ENCODE measurements at places on chromosomes 4 and X.
A peak's percentile ranks its signal among the peaks of the same experiment; 100 is the strongest.

GRCh38 chr4:82905205-82905604, 4.7 kb downstream of the THAP9 start:
- DNase-seq, result no peak

- DNase-seq, result no peak
Measured at GRCh38 chr4:95532305-95532704, 16.5 kb downstream of the UNC5C start.

- no peak for DNase-seq
Measured at GRCh38 chrX:44228621-44229020, 114.9 kb downstream of the EFHC2 start.

DNA sequence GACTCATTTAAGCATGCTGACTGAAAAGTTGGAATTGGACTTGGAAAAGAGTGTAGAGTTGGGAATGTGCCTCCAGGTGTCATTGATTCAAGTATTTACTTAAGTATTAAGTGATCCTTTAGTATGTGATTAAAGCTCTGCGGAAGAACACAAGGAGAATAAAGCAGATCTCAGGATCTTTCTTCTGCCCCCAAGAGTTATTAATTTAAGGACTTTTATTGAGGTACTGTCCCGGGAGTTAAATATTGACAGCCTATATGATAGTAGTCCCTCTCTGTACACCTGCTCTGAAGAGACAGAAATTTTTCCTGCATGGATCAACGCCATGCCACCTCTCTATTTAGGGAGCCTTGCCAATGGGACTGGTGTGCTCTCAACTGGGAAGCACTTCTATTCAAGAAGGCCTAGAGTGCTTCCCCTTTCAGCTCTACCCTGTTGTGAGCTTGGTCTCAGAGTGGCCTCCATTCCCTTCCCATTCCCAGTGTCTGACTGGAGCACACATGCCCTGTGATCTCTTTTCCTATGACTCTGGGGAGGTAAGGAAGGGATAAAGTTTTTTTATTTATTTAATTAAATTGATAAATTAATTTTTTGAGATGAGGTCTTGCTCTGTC, 75.9 kb downstream of the SHISA3 start:
- DNase-seq, result no peak

DNA sequence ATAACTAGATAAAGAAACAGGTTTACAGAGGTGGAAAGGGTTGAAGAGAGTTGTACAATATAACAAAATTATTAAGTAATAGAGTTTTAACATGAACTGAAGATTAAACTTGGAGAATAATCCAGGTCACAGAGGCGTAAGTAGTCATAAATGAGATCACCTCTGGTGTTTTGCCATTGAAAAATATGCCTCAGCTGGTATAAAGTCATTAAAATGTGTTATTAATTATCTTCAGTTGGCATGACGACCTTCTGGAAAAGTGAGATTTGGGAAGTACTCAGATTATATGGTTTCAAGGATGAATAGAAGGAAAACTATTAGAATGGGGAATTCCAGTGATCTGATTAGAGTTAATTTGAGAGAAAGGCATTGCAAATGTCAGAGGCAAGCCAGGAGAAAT, 237.5 kb upstream of the ANXA10 start:
- no peak for DNase-seq

DNA sequence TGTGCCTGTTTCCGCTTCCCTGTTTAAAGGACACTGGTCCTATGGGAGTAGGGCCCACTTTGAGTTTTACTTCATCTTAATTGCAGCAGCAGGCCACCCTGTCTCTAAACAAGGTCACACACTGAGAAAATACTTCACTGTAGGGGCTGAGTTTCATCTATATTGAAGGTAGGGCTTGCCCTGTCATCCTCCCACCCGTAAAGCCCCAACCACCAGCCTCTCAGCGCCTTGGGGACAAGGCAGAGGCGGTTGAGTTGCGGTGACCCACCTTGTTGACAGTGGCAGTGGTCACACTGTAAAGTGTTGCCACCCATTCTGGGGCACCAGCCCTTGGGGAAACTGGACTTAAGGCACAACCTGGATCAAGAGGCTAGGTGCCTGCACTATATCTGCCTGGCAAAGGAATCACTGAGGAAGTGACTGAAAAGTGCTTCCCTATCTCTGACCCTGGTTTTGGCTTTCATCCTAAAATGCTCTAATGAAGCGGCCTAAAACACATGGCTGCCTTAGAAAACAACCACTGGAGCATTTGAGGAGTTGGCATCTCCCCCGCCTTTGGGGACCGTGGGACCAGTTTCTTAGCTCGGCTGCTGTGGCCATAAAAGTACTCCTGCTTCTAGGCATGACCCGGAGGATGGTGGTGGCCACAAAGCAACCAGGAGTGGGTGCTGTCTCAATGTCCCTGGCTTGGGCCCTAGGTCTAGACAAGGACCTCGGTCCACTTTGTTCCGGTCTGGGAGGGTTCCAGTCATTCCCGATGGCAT, 7.8 kb upstream of the WDR1 start:
- no peak for DNase-seq

GRCh38 chrX:136147315-136147901, at the start of gene FHL1:
Gene FHL1, plus strand, starts transcription at chrX:136147533.
- DNase-seq, result peak; percentile 85

- DNase-seq, result no peak
Measured at GRCh38 chrX:95953564-95953963, 731.1 kb upstream of the DIAPH2 start.

DNA sequence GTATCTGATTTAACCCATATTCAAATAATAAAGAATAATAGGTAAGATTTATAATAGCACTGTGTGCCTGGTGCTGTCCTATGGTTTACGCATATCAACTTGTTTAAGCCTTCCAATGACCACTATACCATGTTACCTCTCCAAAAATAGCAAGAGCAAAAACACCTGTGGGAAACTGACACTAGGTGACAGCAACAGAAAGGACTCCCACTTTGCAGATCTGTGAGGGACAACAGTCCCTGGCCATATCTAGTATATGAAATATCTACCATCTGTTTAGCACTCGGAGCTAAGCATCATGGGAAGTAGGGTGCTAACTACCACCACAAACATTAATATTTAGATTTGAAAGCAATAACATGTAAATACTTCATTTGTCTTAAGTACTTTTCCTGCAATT, 55.7 kb upstream of the TXK start:
- no peak for DNase-seq

DNA sequence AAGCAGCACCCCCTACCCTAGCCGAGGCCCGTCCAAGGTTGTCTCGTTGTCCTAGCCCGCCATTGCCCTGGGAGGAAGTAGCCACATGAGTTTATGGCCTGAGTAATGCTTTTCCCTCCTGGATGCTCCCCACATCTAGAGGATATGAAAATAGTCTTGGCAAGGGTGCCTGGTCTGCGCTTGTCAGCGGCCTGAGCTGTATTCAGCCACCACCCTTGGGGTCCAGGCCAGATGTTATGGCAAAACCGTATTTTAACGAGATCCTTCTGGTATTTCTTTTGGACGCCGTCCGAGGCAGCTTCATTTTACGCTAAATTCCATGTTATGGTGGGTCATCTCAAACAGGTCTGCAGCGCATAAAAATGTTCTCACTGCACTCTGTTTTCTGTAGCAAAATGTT, 89.3 kb downstream of the GPR143 start:
- DNase-seq, result no peak

- DNase-seq, result no peak
Measured at GRCh38 chrX:47240619-47241018, 7.8 kb downstream of the USP11 start.

DNA sequence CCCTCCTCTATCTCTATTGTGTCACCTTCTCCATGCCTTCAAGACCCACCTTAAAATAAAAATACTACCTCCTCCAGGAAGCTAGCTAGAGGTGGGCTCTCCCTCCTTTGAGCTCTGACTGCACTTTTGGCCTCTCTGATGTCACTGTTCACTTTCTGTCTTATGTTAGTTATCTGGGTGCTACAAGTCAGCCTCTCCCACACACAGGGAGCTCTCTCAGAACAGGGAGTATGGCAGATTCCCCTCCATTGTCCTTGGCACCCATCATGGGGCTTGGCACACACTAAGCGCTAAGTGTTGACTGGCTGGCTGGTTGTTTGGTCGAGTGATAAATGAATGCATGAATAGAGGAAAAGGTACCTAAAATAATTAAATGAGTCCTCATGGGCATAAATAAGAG, 21.2 kb upstream of the KDM5C start:
- no peak for DNase-seq

DNA sequence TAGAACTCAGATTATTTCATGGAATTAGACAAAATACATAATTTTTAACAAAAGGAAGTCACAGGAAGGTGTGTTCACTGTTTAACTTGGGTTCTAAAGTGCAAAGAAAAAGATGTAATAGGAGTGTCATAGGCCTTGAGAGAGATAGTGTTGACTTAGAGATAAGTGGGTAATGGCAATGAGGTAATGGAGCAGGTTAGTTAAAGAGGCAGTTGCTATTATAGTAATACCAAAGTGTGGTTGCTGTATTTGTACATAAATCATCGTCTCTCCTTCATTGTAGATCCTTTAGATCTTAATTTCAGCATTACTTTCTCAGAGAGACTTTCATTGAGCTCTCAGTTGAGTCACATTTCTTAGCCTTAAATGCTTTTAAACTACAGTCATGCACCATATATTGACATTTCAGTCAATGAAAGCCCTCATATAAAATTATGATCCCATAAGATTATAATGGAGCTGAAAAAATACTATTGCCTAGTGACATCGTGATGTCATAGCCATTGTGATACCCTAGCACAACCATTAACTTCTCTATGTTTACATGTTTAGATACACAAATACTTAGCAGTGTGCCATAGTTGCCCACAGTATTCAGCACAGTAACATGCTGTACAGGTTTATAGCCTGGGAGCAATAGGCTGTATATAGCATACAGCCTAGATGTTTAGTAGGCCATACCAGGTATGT, 245.4 kb downstream of the ADGRL3 start:
- DNase-seq, result no peak

DNA sequence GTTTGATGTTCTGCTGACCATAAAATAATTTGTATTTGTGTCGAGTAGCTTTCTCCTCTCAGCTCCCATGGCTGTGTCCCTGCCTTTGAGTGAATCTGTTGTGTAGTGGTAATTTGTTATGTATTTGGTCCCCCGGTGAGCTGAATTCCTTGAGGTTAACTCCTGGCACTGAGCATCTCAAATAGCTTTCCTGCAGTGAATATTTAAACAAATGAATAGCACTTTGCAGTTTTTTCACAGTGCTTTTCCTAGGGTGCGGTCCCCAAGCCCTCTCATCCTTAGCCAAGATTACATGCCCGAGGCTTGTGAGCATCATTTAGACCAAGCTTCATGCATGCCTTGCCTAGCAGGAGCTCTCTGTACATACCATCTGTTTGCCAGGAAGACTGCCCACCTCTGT, 74.2 kb downstream of the CLDN34 start:
- DNase-seq, result peak; percentile 7

GRCh38 chr4:53055716-53056403, 193.7 kb downstream of the RASL11B start:
- DNase-seq, result no peak

GRCh38 chrX:129626026-129626425, 28.7 kb downstream of the APLN start:
- DNase-seq, result no peak

DNA sequence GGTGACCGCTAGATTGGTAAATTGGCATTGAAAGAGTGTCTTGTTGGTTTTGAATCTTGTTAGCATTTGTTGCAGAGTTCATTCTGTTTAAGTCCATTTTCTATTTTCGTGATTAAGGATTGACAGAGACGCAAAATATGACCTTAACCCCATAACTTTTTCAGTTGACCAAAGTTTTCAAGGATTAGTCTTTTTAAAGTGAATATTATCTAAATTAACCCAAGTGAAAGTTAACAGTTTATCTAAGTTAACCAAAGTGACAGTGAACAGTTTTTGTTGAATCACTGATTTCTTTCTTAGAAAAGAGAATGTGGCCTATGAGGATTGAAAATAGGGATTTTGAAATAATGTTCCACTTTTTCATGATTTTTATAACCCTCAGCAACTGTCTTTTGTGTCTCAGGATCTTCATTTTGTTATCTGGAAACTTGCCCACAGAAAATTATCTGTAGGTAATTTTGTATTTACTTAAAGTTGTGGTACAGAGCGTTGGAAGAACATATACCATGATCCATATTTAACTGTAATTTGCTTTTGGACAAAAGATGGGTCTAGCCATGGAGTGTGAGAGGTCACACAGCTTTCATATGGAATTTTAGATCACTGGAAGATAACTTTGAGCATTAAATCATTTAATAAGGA, 3.3 kb downstream of the CPEB2 start:
- no peak for DNase-seq

- DNase-seq, result peak; percentile 91
Measured at GRCh38 chr4:120156120-120156718, 89.6 kb upstream of the MAD2L1 start.

GRCh38 chr4:30920043-30920442, 199.9 kb downstream of the PCDH7 start:
- DNase-seq, result no peak

DNA sequence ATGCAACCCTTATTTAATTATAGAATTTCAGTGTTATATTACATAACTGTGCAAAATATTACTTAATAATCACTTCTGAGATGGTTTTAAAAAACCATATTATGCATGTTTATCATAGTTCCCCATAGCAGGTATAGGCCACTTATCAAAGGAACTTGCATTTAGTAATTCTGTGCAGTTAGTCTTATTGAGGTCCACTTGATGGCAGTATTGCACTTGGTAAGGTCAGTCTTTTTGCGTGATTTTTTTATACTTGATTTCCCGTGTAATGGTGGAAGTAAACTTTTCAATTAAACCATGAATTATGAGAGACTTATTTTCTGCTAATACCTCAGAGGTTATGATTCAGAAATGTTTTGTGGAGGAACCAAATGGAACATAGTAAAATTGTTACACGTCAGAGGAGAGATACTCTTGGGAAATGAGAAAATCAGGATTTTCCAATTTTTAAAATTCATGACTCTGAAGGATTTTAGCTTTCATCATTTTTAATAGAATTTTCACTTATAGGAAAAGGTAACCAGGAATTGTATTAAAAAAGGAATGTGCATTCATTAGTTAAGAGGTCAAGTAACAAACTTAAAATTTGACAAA, 230.0 kb downstream of the CCSER1 start:
- DNase-seq, result peak; percentile 71

- DNase-seq, result no peak
Measured at GRCh38 chr4:75514949-75515612, 808 bp downstream of the THAP6 start.

DNA sequence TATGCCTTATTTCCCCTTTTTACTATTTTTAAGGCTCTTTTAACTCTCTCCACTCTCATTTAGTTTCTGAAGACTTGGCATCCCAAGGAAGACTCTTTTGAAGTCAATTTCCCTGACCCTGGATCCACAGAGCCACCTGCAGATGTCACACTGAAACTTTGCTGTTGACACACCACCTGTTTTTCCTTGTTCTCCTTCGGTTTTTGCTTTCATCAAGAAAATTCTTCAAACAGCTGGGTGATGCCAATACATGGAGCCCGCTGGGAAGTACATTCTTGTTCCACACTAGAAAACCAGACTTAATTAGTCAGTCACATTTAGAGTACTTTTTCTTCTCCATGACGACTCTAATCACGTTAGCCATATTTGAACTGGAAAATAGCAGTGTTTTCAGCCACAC, 293.9 kb downstream of the PDGFC start:
- DNase-seq, result no peak

All from brain (organoid and tissue), 16 donors.